ENCODE measurements at places on chromosomes 1 and 21.

DNA sequence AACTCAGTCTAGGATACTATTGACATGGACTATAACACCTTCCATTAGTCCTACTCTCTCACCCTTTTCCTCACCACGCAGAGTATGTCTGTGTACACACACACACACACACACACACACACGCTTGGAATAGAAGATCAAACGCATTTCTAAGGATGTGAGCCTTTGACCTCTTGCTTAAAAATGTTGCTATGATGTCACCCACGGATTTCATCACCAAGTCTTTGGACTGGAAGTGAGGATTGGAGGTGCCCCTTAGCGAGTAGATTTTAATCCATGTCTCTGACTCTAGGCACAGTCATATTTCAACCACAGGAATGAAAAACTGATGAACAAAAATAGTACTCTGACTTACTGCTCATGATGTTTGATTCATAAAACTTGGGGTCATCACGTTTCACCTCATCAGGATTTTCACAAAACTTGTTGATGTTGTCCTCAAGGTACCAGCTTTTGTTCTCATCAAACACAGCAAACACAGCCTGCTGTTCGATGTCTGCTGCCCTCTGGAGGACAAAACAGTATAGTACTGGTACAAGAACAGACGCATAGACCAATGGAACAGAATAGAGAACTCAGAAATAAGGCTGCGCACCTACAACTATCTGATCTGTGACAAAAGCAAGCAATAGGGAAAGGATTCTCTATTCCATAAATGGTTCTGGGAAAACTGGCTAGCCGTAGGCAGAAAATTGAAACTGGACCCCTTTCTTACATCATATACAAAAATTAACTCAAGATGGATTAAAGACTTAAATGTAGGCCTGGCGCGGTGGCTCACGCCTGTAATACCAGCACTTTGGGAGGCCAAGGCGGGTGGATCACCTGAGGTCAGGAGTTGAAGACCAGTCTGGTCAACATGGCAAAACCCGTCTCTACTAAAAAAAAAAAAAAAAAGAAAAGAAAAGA, 39.9 kb downstream of the F5 start:
- DNase-seq = peak; percentile 35

DNA sequence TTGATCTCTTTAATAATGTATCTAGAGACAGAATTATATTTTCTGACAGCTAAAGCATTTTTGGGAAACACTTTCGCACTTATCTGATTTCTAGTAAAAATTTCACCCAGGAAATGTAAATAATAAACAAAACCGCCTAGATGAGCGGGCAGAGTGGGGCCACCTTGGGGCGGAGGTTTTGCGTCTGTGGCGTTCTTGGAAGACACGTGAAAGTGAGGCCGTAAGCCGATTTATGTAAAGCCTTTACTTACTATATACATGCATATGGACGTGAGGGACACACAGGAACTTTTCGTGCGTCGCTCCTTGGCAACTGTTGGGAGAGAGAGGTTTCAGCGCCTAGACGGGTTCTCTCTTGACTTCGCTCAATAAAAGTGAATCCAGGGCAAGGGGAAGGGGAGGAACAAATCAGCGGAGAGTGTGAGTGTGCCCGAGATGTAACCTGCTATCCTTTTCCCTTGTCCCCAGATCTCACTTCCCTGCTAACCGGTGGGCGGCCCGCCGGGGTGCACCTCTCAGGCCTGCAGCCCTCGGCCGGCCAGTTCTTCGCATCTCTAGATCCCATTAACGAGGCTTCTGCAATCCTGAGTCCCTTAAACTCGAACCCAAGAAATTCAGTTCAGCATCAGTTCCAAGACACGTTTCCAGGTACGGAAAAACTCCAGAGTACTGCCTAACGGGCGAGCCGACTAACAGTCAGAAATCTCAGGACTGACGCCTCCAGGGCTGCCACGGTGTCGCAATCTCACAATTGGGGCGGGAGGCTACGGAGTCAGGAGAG, 1.7 kb downstream of the HLX start:
- peak; percentile 29 for DNase-seq

- DNase-seq = no peak
Observed at GRCh38 chr21:35825370-35826353, 234.7 kb downstream of the SETD4 start.

DNA sequence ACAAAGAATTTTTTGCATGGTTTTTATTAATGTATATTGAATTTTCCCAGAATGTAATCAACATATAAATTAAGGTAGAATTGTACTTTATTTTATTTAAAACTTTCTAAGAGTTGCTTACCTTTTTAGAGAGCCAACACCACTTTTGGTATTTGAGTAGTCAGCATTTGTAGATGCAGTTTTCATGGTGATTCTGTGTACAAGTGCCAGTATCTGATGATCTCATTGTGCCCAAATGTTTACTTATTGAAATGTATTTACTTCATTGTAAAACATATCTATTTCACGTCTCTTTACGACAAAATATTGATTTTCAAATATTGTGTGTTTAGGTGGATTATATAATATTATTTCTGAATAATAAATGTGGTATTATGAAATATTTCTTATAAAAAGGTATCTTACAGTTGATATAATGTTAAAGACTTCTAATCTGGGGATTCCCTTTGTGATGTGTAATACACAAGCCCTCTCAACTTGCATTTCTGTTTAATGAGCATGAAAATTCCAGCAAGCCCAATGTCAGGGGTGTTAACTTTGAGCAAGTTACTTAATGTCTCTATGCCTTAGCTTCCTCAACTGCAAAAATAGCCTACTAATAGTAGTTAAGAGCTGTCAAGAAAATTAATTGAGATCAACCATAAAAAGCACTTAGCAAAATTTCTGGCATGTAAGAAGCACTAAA, 141.8 kb upstream of the ZNF648 start:
- DNase-seq = no peak

DNA sequence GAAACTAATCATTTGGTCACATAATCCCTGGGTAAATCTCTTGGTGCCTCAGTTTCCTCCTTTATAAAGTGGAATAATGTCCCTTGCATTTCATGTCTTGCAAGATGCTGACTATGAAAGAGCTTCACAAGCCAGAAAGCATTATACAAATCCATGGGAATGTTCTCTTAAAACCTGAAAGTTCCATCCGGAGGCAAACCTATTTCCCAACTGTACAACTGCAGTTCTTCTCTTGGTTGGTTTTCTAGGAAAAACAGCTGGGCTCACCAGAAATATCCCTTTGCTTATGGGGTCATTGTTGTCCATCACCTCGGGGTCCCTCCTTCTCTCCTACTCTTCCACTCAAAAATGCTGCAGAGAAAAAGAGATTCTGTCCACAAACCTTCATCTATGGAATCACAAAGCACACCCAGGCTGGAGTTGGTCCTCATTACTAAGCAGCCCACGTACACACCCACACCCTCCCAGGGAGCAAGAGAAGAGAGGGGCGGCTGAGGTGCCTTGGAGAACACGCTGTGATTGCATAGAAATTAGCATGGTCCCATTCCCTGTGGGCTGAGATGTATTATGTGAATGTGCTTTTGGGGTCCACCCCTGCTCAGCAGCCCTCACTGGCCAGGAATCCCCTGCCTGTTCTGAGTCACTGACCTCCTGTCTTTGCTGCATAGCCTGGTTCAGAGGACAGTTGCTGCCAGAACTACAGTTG, 5.0 kb upstream of the PLXNA2 start:
- DNase-seq = no peak

DNA sequence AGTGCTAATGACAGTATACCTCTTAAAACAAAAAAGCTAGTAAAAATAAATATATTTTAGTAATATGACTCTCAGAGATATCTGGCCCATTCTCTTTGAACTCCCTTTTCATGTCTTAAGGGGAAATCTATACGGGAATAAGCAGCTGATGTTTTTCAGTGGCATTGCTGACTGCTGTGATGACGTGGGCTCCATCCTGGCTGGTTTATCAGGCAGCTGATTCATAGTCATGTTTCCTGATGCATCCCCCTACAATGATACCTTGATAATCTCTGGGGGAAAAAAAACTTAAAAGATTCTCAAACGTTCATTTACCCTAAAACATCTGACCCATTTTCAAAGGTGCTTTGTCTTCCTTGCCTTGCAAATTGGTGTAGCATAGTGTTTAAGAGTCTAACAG, 53.8 kb downstream of the ABCA4 start:
- no peak for DNase-seq

DNA sequence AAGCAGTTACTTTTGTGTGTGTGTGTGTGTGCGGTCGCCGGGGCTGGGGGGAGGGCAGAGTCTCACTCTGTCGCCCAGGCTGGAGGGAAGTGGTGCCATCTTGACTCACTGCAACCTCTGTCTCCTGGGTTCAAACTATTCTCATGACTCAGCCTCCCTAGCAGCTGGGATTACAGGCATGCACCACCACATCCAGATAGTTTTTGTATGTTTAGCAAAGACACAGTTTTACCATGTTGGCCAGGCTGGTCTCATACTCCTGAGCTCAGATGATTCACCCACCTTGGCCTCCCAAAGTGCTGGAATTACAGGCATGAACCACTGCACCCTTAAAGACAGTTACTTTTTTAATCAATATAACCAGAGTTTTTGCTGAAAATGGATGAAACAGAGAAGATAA, 207.0 kb downstream of the PTPRC start:
- DNase-seq = no peak

DNA sequence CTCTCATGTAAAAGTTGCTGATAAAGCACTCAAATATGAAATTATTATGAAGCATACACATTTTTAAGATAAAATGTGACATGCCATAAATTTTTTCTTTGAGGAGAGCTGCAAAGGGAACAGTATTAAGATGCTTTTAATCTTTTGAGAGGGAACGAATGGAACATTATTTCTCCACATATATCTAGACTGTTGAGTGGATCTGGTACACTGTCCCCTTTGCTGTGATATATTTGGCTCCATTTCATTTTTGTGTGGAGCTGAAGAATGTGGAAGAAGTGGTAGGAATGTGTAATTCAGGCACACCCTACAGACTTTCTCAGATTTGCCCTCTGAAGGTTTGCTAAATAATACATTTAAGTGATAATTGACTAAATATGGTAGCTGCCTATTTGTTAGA, 31.7 kb downstream of the PGM1 start:
- DNase-seq = no peak

- no peak for DNase-seq
Observed at GRCh38 chr1:230824919-230825721, 43.2 kb downstream of the C1orf198 start.

GRCh38 chr1:245702346-245702745, 547.6 kb downstream of the KIF26B start:
- no peak for DNase-seq

Measured in T-helper 1 cell (primary cell).